ENCODE measurements at places on chromosomes 2 and 18.

- DNase-seq: no peak
Measured at GRCh38 chr2:25246001-25246400, 77.6 kb upstream of the POMC start.

- no peak for DNase-seq
Measured at GRCh38 chr2:217746808-217747207, 256.0 kb downstream of the TNS1 start.

DNA sequence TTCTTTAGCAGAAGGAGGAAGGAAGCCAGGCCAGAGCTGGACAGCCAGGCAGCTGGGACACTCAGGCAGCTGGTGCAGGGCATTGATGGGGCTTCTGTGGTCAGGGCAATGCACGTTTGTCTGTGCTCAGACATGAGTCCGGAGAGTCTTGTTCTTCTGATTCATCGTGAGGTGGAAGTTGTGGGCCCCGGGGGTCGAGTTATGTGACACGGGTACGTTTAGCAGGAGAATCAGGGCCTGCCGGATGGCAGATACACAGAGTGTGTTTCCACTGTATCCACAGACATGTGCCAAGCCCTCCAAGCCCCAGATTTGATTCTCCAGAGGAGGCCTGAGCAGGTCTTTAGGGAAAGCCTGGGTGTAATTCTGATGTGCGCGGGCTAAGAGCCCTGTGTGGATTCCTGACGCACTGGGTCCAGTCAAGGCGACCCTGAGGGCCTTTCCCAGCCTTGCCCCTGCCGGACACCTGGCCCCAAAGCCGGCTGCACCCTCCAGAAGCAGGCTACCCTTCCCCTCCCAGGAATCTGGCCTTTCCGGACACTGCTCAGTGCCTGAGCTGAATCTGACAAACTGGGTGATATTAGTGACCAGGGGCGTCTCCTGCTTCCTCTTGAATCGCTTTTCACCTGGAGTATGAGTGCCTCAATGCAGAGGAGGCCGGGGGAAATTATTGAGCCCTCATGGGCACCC is 10.1 kb downstream of the ARHGEF4 start:
- no peak for DNase-seq

GRCh38 chr2:20052861-20053281 is 1.4 kb upstream of the LAPTM4A start:
- DNase-seq: no peak

- no peak for DNase-seq
Measured at GRCh38 chr2:64992990-64993389, 3.8 kb downstream of the SLC1A4 start.

GRCh38 chr2:168469281-168469988 is 13.4 kb downstream of the CERS6 start:
- DNase-seq: peak; percentile 42

DNA sequence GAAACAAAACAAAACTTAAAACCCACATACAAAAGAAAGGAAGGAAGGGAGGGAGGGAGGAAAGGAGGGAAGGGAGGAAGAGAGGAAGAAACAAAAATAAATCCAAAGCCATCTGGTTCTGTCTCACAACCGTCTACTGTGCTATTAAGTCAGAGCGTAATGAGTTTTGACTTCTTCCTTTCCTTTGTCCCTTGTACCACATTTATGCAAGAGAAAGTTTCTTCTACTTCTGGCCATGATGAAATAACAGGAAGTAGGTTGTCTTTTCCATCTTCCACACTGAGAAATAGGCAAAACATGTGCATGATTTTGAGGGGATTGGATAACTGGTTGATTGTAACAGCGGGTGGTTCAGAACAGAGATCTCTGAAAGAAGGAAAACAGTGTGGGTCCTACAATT is 121.4 kb downstream of the CTAGE1 start:
- DNase-seq: no peak

DNA sequence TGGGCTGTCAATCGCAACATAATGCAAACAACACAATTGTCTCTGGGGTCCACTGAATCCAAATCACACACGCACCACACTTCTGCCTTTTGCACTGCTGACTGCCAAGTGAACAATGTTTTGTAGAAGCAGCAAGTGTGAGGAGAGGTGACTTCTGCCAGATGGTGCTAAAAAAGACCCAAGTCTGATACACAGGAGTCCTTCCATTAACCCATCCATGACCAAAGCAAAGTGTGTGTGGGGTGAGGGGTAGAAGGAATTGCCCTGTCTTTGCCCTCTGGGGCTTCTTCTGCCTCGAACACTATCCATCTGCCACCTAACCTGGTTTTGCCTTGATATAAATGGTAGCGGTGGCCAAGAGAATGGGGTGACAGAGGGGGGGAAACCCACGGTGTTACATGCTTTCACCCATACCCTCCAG is 50.0 kb downstream of the C2orf42 start:
- DNase-seq: no peak

DNA sequence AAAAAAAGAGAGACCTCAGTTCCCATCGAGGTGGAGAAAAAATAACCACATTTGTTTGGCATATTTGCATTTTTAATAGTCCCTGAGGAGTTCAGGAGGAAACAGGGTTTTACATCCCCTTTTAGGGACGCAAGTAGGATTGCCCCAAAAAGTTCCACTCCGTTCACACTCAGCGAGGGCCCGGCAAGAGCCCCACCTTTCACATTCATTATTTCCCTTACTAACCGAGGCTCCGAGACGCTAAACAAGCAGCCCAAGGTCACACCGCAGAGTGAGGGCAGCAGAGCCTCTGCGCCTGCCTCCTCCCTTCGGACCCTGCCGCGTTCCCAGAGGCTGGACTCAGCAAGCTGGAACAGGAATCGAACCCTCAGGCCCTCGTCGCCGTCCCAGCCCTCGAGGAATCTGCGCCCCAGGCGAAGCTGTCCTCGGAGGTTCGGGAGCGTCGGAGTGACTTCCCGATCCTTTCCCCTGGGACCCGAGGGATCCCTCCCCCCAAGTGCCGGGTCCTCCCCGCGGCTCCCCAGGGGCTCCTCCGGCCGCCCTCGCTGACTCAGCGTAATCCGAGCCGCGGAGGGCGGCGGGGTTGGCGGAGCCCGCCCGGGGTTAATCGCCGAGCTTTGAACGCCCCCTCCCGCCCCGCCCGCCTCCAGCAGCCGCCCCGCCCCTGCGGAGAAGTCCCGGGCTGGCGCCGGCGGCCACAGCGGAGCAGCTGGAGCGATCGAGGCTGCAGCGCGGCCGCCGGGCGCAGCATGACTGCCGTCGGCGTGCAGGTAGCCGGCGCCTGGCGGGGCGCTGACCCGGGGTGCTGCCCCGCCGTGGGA is at the start of gene TMEM37:
Gene TMEM37, plus strand, starts transcription at position 700 of the 821 bp plus-strand sequence. Its CDS starts 50 bp downstream, at position 750.
- peak; percentile 77 for DNase-seq

GRCh38 chr2:118091140-118091478 is 2.8 kb downstream of the INSIG2 start:
- no peak for DNase-seq

- no peak for DNase-seq
Measured at GRCh38 chr2:101041413-101041812, 39.3 kb downstream of the RPL31 start.

DNA sequence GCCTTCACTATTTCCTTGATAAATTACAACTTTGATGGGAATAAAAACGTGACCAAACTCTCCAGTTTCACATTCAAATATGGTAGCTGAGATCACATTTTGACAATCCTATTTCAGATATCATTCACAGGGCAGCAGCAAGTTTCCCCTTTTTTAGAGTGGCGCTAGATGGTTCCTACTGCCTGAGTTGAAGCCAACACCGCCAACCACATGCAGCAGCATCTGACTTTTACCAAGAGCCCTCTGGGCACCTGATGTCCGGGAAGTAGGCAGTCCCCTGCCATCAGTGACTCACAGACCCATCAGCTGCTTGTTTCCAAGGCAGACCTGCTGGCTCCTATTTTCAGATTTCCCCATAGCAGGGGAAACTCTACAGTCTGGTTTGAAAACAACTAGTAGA is 4.0 kb upstream of the MREG start:
- DNase-seq: peak; percentile 32

- no peak for DNase-seq
Measured at GRCh38 chr18:10525371-10525691, 496 bp upstream of the NAPG start.

DNA sequence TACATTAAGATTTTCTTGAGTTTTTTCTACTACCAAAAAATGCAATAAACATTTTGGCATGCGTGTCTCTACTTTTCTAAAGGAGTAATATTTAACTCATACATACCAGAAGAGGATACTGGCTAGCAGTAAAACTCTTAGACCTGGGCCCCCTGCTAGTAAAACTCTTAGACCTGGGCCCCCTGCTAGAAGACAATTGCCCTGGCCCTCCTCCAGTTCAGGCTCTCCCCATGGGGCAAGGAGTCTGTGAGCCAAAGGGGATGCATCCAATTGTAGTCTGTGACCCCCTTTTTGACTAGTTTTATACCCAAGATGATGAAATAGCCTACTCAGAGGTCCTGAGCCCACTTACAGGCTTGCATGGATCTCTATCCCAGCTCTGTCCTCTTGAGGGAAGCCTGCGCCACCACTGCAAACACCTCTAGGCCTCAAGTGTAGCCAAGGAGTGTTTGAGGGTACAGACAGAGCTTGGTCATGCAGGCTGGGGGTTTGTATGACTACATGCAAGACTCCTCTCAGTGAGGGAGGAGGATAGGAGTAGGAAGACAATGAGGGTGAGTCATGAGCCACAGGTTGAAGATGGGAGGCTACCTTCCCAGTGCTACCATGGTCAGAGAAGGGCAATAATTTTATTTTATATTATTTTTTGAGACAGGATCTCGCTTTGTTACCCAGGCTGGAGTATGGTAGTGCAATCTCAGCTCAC is 45.2 kb upstream of the PGAP1 start:
- no peak for DNase-seq

DNA sequence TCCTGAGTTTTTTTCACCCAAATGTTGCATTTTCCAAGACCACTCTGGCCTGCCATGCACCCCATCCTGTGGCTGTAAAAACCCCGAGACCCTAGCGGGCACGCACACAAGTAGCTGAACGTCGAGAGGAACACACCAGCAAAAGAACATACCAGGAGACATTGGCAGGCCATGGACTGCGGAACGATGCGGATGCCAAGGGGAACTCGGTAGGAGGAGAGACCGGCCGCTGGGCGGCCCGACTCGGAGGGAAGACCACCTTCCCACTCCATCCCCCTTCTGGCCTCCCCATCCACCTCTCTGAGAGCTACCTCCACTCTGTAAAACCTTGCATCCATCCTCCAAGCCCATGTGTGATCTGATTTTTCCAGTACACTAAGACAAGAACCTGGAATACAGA is 105.5 kb upstream of the CELF4 start:
- DNase-seq: no peak

DNA sequence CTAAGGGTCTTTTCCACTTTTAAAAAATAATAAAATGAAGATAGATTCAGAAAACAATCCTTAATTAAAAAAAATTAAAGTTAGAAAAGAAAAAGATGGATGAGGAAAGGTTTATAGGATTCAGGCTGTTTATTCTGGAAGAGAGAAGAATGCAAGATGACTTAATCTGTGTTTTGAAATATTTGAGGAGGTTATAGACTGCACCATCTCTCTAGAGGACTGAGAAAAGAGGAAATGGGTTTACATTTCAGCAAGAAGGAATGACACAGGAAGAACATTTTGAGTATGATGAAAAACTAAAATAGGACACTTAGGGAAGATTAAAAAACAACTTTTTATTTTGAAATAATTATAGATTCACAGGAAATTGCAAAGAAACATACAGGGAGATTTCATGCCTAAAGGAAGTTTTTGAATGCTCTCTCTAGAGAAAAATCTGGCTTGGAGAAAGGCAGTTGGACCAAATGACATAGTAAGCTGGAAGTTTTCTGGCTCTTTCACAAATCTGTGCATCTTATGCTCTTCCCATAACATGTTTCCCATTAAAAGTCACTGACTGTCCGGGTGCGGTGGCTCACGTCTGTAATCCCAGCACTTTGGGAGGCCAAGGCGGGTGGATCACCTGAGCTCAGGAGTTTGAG is 75.0 kb downstream of the CERS6 start:
- DNase-seq: no peak

DNA sequence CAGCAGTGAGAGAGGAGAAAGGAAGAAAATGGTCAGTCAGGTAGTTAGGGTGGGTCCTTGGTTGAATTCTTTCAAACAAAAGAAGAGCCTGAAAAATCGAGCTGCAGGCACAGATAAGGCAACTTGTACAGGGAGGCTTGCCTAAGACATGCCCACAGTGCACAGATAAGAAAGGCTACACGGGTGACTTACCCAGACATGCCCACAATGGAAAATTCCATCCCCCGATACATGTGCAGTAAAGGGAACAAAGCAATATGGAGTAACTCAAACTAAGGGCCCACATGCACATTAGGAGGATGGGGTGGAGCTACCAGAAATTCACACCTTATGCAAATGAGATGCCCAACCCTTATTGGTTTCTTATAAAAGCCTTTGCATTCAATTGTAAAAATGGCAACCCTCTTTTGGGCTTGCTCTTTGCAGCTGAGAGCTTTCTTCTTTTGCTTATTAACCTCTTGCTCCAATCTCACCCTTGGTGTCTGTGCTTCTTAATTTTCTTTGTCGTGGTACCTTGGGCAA is 110.3 kb upstream of the RMP24 start:
- DNase-seq: no peak

GRCh38 chr18:44789710-44790109 is 109.0 kb downstream of the SETBP1 start:
- DNase-seq: no peak

DNA sequence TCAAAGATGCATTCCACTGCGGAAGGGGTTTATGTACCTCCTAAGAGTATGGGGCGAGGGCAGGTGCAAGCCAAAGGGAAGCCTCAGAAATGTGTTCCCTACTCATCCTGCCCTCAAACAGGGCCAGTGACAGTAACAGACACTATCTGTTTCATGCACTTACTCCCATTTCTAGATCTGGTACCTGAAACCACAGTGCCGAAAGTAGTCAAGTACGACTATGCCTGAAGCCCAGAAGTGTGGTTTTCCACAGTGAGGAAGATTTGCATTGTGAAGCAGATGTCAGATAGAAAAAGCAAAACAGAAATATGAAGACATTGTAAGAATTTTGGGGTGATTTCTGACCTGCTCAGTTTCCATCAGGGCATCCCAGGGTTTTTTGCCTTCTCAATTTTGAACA is 748.7 kb downstream of the RNF144A start:
- DNase-seq: no peak

DNA sequence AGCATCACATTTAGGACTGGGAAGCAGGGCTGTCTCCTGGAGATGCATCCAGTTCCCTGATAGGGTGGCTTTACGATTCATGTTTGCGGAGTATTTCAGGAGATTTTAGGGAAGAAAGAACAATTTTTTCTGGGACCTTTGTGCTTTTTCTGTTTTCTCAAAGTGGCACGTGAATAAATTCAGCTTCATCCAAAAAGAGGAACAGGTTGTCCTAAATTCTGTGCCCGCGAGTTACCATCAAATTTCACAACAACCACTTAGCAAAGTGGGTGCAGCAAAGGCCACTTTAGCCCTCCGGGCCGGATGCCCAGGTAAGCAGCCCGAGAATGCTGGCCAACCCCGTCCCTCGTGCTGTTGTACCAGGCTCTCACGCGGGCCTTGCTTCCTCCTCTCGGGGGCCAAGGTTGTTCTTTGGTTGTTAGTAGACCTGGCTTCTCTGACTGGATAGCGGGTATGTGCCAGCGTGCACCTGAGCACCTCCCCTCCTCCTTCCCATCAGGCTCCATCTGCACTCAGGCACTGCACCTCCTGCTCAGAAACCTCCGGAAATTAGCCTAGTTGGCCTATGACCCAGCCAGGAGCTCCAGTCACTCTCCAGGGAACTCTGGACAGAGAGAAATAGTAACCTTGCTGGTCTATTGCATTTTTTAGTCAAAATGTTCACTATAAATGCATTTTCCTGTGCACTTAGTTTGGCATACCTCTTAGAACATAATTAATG is 83.0 kb downstream of the CMPK2 start:
- no peak for DNase-seq

- no peak for DNase-seq
Measured at GRCh38 chr2:164084066-164084465, 348.3 kb upstream of the FIGN start.

- DNase-seq: no peak
Measured at GRCh38 chr2:21981127-21981526, 857.4 kb downstream of the TDRD15 start.

Data from GM10248 (cell line).